CD4-positive, alpha-beta memory T cell (primary cell): ENCODE measurements at places on chromosomes 3 and 15. TPM values are rescaled to one million over a fixed set of nuclear protein-coding genes. Genes with fewer than 3 reads are reported as not detected.

GRCh38 chr3:45124352-45124751 lies 21.8 kb downstream of the CDCP1 start:
- DNase-seq, result no peak

DNA sequence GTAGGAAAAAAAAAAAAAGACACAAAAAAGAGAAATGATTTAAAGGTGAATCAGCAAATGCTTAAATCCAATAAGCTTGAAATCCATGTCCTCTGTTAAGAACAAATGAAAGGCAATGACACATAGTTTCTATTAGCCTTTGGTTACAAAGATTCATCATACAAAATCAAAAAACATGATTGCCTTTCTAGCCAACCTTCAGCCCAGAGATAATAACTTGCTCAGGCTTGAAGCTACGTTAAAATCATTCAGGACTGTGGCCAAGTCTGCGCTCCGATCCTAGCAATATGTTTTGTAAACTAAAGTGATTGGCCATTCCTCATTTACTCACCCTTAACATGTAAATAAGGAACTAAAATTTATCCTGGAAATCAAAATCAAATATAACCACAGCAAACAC lies 556.7 kb downstream of the FGF12 start:
- no peak for DNase-seq

DNA sequence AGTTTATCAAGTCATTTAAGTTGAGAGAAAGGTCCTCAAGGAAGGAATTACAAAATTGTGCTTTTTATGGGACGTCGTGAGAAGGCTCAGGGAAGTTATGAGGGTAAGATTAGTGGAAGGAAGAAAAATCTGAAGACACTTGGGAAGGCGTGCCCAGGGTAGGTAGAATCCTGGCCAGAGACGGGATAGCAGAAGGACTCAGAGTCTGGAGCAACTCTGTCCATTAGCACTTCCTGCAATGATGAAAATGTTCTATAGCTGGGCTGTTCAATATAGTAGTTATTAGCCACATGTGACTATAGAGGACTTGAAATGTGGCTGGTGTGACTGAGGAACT lies 271.0 kb upstream of the ZPLD1 start:
- no peak for DNase-seq

DNA sequence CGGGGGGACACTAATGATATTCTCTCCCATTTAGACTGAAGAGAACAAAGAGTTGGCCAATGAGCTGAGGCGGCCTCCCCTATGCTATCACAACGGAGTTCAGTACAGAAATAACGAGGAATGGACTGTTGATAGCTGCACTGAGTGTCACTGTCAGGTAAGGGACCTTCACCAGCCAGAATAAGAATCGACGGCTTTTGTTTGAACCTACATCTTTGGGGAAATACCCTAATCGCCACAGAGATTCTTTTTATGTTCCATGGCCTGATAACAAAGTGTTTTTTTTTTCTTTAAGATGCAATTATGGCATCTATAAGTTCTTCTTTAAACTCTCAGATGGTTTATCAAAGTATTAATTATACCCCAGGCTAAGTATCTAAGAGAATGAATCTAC lies 3.4 kb downstream of the THBS1 start:
- no peak for DNase-seq

The MORC1 gene
- total RNA-seq, result not detected
